ENCODE measurements at places on chromosomes 1 and 21.

- no peak for DNase-seq
Measured at GRCh38 chr1:7727809-7728471, 43.2 kb upstream of the VAMP3 start.

DNA sequence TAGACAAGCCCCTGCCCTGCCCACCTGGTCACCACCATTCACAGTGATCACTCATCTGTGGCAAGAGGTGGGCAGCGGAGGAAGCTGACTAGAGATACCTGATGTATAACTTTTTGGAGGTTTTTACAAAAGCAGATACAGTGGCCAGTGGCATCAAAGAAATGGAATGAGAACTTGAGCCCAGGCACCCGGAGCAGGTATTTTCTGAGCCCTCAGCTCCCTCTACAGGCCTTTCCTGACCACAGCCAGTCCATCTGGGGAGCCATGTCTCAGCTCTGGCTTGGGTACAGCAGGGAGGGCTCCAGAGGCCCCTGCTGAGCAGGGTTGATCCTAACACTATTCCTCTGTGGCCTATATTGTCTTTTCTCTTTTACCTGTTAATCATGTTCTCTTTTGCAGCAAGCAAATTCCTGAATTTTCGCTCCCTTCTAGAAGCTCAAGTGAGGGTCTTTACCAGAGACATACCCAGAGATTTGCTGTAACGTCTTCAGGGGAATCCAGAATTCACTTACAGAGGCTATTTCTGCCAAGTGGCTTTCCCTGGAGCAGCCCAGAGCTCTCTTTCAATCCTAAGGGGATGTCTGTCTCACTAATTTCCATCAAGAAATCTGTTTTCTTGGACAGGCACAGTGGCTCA lies 27.3 kb downstream of the GPR157 start:
- DNase-seq = peak; percentile 79

DNA sequence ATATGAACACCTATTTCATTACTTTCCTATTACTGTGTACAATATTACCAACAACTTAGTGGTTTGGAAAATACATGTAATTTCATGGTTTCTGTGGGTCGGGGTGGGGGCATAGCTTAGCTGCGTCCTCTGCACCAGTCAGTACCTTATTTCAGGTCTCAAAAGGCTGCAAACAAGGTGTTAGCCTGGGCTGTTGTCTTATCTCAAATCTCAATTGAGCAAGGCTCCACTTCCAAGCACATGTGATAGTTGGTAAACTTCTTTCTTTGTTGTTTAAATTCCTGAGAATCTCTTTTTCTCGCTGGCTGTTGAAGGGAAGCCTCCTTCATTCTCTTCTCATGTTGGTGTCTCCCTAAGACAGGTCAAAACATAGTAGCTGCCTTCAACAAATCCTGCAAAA lies 485.4 kb downstream of the AMY1C start:
- DNase-seq = no peak

GRCh38 chr1:225451340-225451739 lies 23.5 kb upstream of the LBR start:
- DNase-seq = no peak

GRCh38 chr1:8580566-8580965 lies 236.9 kb downstream of the RERE start:
- no peak for DNase-seq

DNA sequence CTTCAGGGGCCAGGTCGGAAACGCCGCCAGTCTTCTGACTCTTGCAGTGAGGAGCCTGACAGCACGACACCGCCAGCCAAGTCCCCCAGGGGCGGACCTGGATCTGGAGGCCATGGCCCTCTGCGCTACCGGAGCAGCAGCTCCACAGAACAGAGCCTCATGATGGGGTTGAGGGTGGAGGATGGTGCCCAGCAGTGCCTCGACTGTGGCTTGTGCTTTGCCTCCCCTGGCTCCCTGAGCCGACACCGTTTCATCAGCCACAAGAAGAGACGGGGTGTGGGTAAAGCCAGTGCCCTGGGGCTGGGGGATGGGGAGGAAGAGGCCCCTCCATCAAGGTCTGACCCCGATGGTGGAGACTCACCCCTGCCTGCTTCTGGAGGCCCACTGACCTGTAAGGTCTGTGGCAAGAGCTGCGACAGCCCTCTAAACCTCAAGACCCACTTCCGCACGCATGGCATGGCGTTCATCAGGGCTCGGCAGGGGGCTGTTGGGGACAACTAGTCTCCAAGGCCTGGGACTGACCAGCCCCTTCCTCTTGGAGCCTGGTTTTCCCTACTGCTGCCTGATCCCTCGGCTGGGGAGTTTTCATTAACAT lies 8.7 kb downstream of the ZNF687 start:
- DNase-seq = no peak

GRCh38 chr1:91774520-91775203 lies 111.3 kb downstream of the TGFBR3 start:
- no peak for DNase-seq

GRCh38 chr1:22888320-22889075 lies 84.2 kb downstream of the LACTBL1 start:
- no peak for DNase-seq

DNA sequence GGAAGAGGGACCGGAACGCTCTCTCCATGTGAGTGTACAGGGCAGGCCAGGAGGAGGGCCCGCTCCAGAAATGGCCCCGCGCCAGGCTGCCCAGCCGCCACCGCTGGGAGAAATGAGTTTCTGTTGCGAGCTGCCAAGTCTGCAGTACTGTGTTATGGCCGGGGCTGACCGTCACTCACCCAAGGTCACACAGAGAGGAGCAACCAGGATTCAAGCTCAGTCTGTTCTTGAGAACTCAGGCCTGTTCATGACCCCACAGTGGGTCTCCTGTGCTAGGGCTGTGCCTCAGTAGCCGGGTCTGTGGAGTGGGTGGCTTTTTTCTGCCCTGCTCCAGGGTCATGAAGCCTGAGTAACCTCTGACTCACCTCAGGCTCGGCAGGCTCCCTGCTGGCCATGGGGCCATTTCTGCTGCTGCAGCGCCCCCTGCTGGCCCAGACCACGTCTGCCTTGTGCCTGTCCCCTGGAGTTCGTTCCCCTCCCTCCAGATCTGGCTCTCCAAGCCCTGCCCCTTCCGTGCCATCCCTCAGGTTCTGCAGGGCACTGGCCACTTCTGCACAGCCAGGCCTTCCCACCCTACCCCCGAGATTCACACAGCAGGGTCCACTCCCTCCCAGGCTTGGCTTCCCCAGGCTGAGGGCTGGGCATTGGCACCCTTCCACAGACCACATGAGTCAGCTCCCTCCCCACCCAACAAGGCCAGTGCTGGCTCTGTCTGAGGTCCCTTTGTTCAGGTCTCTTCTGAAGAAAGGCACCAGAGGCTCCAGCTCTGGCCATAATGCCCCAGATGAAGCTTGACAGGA lies 51.8 kb downstream of the EDN2 start:
- peak; percentile 95 for DNase-seq

- no peak for DNase-seq
Measured at GRCh38 chr1:61426885-61427284, 298.1 kb downstream of the TM2D1 start.

GRCh38 chr1:10975567-10976326 lies 36.7 kb upstream of the TARDBP start:
- DNase-seq = peak; percentile 43

GRCh38 chr1:25148673-25149300 lies 83.5 kb downstream of the SYF2 start:
- peak; percentile 62 for DNase-seq

DNA sequence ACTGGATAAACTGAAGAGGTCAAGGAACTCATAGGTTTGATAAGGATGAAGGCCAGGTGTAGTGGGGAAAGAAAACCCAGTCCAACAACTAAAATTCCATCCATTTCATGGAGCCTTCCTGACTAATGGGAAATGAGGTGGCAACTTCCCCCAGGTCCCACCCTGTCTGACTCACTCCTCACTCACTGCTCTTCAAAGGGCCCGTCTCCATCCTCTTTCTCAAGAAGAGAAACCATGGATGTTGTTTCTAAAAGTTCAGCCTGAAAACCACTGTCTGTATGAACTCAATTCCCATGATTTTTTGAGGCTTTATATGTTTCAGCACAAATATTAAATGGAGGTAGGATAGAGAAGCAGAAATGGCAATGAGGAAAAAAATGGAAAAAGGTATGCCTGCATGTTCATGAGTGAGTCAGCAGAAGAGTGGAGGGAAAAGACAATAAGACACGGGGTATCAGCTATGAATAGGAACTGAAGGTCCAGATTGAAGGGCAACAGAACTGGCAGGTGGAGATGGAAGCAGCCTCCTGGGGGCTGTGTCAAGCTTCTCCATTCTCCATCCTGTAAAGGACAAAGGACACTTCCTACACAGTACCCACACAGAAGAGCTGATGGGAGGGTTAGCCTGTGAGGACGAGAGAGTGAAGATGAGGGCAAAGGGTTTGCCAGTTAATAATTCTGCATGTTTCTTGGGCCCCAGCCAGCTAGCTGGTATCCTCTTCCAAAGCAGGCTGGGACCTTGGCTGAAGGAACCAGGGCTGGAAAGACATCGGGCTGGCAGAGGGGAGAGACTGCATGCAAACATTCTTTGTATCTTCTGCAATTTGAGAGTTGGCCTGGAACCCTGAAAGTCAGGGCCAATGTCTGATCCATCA lies 5.5 kb upstream of the ELOVL1 start:
- peak; percentile 46 for DNase-seq

GRCh38 chr1:9129266-9130041 lies 552 bp upstream of the GPR157 start:
- peak; percentile 71 for DNase-seq

- DNase-seq = no peak
Measured at GRCh38 chr1:109827986-109828385, 64.3 kb upstream of the EPS8L3 start.

DNA sequence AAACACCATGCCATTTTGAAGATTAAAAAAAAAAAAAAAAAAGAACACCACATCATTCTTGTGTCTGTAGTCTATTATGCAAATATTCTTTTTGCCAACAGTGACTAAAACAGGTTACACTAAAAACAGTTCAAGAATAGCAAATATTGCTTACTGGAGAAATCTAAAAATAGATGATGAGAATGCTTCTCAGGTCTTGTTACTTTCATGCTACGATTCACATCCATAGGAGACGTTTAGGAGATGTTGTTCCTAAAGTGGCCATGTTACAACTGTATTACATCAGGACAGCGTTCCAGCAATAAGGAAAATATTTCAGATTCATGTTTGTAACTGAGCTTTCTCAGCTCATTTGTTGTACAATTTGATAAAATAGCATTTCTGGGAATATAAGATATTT lies 32.3 kb downstream of the RAB3GAP2 start:
- no peak for DNase-seq

DNA sequence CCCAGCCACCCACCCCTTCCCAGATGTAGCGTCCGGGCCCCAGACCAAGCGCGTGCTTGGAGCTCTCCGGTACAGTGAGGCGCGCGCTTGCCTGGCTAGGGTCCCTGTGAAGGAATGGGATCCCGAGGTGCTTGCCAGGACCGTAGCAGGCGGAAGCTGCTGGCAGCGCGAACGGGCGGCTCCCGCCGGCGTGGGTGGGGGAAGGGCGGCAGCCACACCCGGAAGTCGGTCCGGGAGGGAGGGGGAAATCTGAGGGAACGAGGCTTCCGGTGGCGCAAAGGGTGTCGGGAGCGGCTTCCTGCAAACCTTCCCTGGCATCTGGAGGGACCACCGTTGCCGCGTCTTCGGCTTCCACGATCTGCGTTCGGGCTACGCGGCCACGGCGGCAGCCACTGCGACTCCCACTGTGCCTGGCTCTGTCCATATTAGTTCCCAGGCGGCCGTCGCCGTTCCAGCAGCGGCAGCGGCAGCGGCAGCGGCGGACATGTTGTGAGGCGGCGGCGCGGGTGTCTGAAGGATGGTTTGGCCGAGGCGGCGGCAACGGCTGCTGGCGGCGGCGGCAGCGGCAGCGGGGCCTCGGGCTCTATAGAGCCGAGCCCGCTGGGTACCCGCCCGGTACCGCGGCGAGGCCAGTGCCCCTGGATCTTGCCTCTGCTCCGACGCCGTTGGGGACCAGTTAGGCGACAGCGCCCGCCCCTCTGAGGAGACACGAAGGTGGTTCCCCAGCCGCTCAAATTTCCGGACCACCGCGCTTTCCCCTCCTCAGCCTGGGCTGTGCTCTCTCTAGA lies at the start of gene DR1:
Gene DR1, plus strand, starts transcription at position 275 of the 788 bp plus-strand sequence. CDS start 739 bp downstream, outside the sequence.
- DNase-seq = peak; percentile 96

- DNase-seq = no peak
Measured at GRCh38 chr1:199981584-199981983, 45.9 kb upstream of the NR5A2 start.

DNA sequence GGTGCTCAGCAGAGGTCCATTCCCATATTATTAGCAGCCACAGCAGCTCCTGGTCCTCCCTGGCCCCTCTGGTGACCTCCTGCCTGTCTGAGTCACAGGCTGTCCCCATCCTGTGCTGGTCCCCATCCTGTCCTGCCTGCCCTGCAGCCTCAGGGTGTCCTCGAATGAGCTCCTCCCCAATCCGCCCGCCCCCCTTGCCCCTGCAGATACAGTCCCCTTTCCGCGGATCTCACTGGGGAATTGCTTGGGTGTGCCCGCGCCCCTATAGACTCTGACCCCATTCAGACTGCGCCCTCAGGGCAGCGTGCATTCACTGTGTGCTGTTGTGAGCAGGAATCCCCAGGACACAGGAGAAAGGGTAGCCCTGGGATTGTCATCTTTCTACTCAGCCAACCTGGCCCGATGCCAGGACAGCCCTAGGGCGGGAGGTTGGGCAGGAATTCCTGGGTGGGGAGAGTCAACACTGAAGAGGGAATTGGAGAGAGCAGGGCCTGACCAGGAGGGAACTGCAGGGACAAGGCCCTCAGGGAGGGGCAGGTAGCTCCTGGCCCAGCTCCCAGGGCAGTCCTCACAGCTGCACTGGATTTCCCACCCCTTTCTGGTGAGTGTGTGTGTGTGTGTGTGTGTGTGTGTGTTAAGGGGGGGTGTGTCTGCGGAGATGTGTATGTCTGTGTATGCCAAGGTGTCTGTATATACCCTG lies 1.1 kb upstream of the GUCA2A start:
- DNase-seq = no peak

Data from suppressor macrophage treated with lipopolysaccharide for 4 hours (primary cell).